ENCODE measurements at places on chromosomes 13 and 19. TPM values are rescaled to one million over a fixed set of nuclear protein-coding genes. Genes with fewer than 3 reads are reported as not detected.

DNA sequence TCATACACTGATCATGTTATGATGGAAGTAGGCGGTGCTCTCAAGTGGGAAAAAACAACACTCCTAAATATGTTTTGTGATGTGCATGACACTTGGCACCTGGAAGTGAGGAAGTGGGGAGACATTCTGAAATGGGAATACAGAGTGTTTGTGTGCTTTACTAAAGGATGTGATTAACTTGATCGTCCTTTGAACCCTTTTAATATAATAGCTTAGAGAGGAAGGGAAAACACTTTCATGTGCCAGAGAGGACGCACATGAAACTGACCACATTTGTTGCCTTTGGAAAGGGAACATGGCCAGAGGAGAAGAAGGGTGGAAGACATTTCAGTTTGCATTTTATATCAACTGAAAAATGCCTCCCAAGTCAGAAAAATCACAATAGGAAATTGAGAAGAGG lies 31.4 kb downstream of the SMAD9 start:
- H3K36me3 ChIP-seq, result no peaks in the 10 kb centered on the region
- H3K4me1 ChIP-seq, result peaks cover 22% of the 10 kb centered on the region
- no peak for DNase-seq
- no peaks in the 10 kb centered on the region for H3K27me3 ChIP-seq

DNA sequence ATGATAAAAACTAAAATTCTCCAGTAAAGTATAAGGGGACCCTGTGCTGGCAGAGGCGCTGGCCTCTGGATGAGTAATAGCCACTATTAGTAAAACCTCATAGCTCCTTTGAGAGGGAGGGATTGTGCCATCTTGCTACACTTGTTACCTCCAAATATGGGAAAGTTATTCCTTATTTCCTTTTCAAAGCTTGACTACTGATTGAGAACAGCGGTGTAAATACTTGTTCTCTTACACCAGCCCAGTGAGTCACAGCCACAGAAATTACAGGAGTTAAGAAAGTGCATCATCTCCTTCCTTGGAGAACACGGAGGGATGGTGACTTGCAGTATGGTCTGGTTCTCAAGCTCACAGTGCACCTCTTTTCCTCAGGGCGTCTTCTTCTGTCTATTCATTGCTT lies 379.0 kb downstream of the EFNB2 start:
- H3K27me3 ChIP-seq, result no peaks in the 10 kb centered on the region
- DNase-seq, result no peak
- no peaks in the 10 kb centered on the region for H3K36me3 ChIP-seq
- H3K4me1 ChIP-seq, result peaks cover 49% of the 10 kb centered on the region
- no peak overlapping the region for H3K27ac ChIP-seq

DNA sequence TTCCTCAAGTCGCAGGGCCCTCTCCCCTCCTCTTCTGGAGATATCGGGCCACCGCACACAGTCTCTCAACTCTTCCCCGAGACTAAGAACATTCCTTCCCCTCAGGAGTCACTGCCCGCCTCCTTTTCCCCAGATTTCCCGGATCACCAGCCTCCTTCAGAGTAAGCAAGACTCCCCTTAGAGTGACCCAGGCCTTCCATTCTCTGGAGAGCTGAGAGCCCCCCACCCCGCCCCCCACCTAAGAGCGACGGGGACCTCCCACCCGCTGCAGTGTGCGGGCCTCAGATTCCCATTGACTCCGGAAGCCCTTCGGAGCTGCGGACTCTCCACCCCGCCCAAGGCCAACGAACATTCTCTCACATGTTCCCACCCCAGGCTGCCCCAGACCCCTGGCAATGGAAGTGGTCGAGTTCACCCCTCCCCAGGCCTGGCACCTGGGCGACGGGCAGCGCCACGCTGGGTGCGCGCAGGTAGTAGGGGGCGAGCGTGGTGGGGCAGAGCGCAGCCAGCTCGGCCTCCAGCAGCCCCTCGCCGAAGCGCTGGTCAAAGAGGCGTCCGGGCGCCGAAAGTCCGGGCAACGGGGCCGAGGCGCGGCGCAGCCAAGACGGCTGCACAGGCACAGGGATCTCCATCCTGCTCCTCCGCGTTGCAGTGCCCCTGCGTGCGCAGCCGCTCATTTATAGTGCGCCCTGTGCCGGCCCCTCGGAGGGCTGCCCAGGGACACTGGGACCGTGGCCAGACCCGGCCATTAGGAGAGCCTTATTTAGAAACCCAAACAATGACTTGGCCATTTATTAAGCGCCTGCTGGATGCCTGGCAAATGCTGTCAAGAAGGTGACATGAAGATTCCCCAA lies at the start of gene HSPB6:
Gene HSPB6 (minus strand): TSS at position 653 of the 854 bp plus-strand sequence. CDS start 21 bp downstream, at position 632.
- peak within 1 kb of the TSS; percentile 82 for H3K27ac ChIP-seq
- H3K4me3 ChIP-seq, result peak within 1 kb of the TSS; percentile 94
- peaks cover 16% of the 10 kb centered on the region for H3K4me1 ChIP-seq
- peaks cover 23% of the 10 kb centered on the region for H3K27me3 ChIP-seq
- peak; percentile 57 for DNase-seq

- DNase-seq, result peak; percentile 88
- peak overlapping the region; percentile 44 for H3K4me3 ChIP-seq
- 0 out of 2 replicates have a peak overlapping the region, but pooled peaks have one; percentile 11 for H3K27ac ChIP-seq
- H3K27me3 ChIP-seq, result peaks cover 59% of the 10 kb centered on the region
Measured at GRCh38 chr19:7652061-7652641, 15.2 kb downstream of the STXBP2 start.

DNA sequence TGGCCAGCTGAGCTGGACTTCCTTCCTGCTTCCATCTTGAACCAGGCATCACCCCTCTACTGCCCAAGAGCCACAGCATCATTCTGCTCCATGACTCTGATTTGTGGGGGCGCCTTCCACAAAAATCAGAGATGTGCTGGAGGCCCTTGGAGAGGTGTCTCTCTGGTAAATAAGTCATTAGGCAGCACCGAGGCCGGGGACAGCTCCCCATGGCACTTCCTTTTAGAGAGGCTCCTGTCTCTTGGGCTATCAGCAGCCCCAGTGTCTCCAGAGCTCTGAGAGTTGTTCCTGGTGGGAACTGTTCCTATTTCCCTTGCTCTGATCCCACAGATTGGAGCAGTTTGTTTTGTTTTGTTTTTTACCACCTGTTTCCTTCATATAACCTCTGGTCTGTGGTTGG lies 19.9 kb downstream of the NWD1 start:
- no peak overlapping the region for H3K27ac ChIP-seq
- H3K4me1 ChIP-seq, result no peaks in the 10 kb centered on the region
- no peak overlapping the region for H3K4me3 ChIP-seq
- DNase-seq, result peak; percentile 46
- H3K36me3 ChIP-seq, result no peaks in the 10 kb centered on the region

- no peaks in the 10 kb centered on the region for H3K27me3 ChIP-seq
- no peak overlapping the region for H3K4me3 ChIP-seq
- no peaks in the 10 kb centered on the region for H3K4me1 ChIP-seq
Measured at GRCh38 chr19:16535381-16535780, 6.9 kb downstream of the CHERP start.

- no peaks in the 10 kb centered on the region for H3K4me1 ChIP-seq
- H3K36me3 ChIP-seq, result no peaks in the 10 kb centered on the region
- H3K27ac ChIP-seq, result no peak overlapping the region
Measured at GRCh38 chr13:95256091-95256490, 45.2 kb downstream of the ABCC4 start.

- no peak overlapping the region for H3K27ac ChIP-seq
- DNase-seq, result no peak
- no peak overlapping the region for H3K4me3 ChIP-seq
Measured at GRCh38 chr19:351976-352625, 7.5 kb upstream of the MIER2 start.

GRCh38 chr13:30666113-30666512 lies 48.4 kb downstream of the USPL1 start:
- no peaks in the 10 kb centered on the region for H3K4me1 ChIP-seq
- no peak overlapping the region for H3K27ac ChIP-seq
- H3K27me3 ChIP-seq, result no peaks in the 10 kb centered on the region
- H3K4me3 ChIP-seq, result no peak overlapping the region
- no peaks in the 10 kb centered on the region for H3K36me3 ChIP-seq

- peaks cover 45% of the 10 kb centered on the region for H3K4me1 ChIP-seq
- peak overlapping the region; percentile 92 for H3K4me3 ChIP-seq
- peaks cover 20% of the 10 kb centered on the region for H3K36me3 ChIP-seq
- H3K27ac ChIP-seq, result no peak overlapping the region
- no peaks in the 10 kb centered on the region for H3K27me3 ChIP-seq
Measured at GRCh38 chr13:110914331-110915056, 375 bp downstream of the ANKRD10 start.

DNA sequence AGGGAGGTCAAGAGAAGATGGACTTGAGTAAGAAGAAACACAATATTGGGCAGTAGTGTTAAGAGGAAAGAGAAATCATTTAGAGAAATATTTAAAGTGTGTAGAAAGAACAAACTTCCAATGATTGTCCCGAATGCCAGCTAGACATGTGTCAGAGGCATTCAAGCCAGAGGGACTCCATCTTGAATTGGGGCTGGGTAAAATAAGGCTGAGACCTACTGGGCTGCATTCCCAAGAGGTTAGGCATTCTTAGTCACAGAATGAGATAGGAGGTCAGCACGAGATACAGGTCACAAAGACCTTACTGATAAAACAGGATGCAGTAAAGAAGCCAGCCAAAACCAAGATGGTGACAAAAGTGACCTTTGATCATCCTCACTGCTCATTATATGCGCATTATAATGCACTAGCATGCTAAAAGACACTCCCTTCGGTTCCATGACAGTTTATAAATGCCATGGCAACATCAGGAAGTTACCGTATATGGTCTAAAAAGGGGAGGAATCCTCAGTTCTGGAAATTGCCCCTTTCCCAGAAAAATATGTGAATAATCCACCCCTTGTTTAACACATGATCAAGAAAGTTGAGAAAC lies 127.0 kb upstream of the IPO5 start:
- H3K36me3 ChIP-seq, result no peaks in the 10 kb centered on the region
- no peak for DNase-seq
- H3K27me3 ChIP-seq, result no peaks in the 10 kb centered on the region
- H3K4me1 ChIP-seq, result no peaks in the 10 kb centered on the region
- no peak overlapping the region for H3K27ac ChIP-seq

DNA sequence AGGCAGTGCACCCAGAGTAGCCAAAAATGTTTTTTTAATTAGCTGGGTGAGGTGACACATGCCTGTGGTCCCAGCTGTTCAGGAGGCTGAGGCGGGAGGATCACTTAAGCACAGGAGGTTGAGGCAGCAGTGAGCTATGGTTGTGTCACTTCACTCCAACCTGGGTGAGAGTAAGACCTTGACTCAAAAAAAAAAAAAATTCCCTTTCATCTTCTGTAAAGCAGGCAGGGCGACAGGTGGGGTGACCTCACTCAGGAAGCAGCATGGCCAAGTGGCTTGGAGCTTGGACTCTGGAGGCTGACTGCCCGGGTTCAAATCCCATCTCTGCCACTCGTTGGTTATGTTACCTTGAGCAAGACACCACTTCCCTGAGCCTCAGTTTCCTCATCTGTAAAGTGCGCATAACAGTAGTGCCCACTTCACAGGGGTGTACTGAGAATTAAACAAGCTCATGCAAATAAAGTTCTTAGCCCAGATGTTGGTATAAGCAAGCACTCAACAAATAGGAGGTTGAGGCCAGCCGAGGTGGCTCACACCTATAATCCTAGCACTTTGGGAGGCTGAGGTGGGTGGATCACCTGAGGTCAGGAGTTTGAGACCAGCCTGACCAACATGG lies 48.3 kb downstream of the MAP4K1 start:
- H3K4me3 ChIP-seq, result no peak overlapping the region
- H3K4me1 ChIP-seq, result no peaks in the 10 kb centered on the region
- H3K36me3 ChIP-seq, result no peaks in the 10 kb centered on the region
- H3K27ac ChIP-seq, result no peak overlapping the region
- DNase-seq, result no peak
- H3K27me3 ChIP-seq, result no peaks in the 10 kb centered on the region

- H3K4me1 ChIP-seq, result no peaks in the 10 kb centered on the region
- no peak for DNase-seq
- no peak overlapping the region for H3K27ac ChIP-seq
- H3K36me3 ChIP-seq, result no peaks in the 10 kb centered on the region
- H3K4me3 ChIP-seq, result no peak overlapping the region
Measured at GRCh38 chr13:33758113-33758512, 59.8 kb upstream of the RFC3 start.

GRCh38 chr19:12603714-12604113 lies 6.9 kb downstream of the ZNF490 start:
- H3K36me3 ChIP-seq, result peaks cover 17% of the 10 kb centered on the region
- no peaks in the 10 kb centered on the region for H3K27me3 ChIP-seq
- H3K4me1 ChIP-seq, result no peaks in the 10 kb centered on the region
- no peak for DNase-seq

DNA sequence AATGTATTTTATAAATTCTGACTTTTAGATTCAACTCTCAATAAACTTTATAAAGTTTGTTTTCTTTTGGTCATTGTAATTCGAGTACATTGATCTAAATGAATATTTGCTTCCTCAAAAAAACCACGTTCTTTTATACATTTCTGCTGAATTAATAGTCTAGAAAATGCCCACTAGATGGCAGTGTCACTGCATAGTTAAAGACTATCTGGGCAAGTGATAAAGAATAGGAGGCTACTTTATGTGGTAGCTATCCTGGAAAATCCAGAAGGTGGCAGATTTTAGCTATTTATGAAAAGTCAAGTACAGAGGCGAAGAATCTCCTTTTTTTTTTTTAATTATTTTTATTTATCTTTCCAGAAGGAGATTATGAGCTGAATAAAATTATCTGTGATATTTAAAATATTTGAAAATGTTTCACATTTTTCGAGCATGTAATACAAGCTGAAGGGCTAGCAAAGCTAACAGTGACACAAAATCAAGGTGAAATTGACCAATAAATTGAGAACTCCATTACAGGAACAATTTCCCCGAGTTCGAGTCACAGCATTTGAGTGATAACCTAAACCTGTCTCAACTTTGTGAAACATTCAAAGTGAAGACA lies 221.8 kb downstream of the OLFM4 start:
- 0 out of 2 replicates have a peak, but pooled peaks cover 6% of the 10 kb centered on the region for H3K4me1 ChIP-seq
- H3K36me3 ChIP-seq, result peaks cover 7% of the 10 kb centered on the region
- no peak overlapping the region for H3K4me3 ChIP-seq
- no peak for DNase-seq
- no peak overlapping the region for H3K27ac ChIP-seq
- H3K27me3 ChIP-seq, result peaks cover 49% of the 10 kb centered on the region

- peak overlapping the region; percentile 24 for H3K27ac ChIP-seq
- H3K27me3 ChIP-seq, result peaks cover 11% of the 10 kb centered on the region
- DNase-seq, result no peak
Measured at GRCh38 chr19:5156231-5156986, 184.2 kb downstream of the PTPRS start.

- H3K27me3 ChIP-seq, result no peaks in the 10 kb centered on the region
- 0 out of 2 replicates have a peak, but pooled peaks cover 6% of the 10 kb centered on the region for H3K4me1 ChIP-seq
- no peak for DNase-seq
- H3K4me3 ChIP-seq, result no peak overlapping the region
Measured at GRCh38 chr19:53730391-53730790, 93.7 kb downstream of the NLRP12 start.

The SUGP1 gene
- 72.1 TPM for total RNA-seq

The MUC16 gene
- 0.07 TPM for total RNA-seq

The ZNF559 gene
- total RNA-seq, result 15.1 TPM

The BSG gene
- total RNA-seq, result 847 TPM

The FUT2 gene
- total RNA-seq, result 6.5 TPM

The PHLDB3 gene
- total RNA-seq, result 14.8 TPM

The CYP2S1 gene
- 173 TPM for total RNA-seq

The DACH1 gene
- total RNA-seq, result 0.37 TPM

The DLL3 gene
- total RNA-seq, result 23.9 TPM

The ZNF536 gene
- 0.37 TPM for total RNA-seq

The TTC9B gene
- not detected for total RNA-seq

The PTGIR gene
- total RNA-seq, result 0.24 TPM

The GNA15 gene
- 0.44 TPM for total RNA-seq

The CYP2F1 gene
- total RNA-seq, result 1.3 TPM

Data from WTC11 (cell line).